DMS53 (cell line): ENCODE measurements at places on chromosomes 6 and 20.
A peak's percentile ranks its signal among the peaks of the same experiment; 100 is the strongest.

DNA sequence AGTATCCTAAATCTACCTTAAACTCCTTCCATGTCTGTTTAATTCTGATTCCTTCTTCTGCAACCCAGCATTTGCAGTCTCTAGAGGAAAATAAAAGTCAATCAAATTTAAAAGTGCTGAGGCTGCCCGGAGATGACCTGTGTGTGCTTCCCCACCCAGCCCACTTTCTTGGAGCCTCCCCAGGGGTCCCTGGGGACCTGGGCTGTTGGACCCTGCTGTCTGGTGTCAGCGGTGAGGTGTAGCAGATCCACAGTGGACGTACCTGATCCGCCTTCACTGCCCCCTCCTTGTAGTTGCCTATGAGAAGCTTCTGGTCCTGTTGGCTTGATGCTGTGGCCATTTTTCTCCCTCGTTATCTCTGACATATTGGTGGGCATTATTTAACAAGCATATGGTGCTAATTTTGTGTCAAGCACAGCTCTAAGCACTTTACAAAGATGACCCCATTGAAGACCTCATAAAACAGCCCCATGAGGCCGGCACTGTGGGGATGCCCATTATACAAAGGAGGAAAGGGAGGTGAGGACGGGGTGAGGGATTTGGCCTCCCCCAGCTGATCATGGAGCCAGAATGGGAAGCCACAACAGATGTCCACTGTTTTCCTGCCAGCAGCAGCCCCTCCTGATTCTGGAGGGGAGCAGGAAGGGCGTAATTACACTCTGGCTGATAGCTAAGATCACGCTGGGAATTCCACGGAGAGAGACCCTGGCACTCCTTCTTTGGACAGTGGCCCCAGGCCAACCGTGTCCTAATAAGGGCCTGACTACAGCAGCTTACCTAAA is 628.2 kb downstream of the CDH26 start:
- DNase-seq: no peak

- peak; percentile 60 for DNase-seq
These were observed 716 bp downstream of the SHPRH start for GRCh38 chr6:145963216-145964068.

- DNase-seq: no peak
These were observed 141.5 kb downstream of the ZDHHC14 start for GRCh38 chr6:157522472-157522871.

DNA sequence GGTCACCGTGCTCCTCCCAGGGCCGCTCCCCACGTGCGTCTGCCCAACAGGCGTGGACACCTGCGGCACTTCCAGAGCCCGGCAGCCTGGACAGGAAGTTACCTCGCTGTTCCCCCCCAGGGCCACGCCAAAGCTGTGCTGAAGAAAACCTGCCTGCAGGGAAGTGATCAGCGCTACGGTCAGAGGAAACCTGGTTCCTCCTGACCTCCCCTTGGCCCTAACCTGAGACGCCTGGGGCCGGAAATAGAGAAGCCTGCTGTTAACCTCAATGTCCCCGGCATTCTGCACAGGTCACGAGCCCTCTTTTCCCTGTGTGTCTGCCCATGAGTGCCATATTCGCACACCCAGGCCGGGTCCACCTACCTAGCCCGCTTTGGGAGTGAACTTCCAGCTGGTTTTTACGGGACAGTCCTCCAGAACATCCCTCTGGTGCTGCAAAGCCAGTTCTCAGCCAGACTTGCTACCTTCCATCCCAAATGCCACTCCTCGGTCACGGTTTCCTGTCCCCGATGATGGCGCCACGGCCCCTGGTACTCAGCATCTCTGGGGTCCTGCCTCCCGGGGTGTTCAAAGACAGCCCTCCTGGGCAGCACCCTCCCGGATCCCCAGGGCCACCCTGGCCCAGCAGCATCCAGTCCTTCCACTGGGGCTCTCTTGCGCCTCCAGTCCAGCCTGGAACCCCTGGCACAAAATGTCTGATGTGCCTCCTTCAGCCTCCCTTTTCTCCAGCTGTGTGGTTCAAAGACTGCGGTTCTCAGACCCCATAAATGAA is 12.0 kb upstream of the IRF4 start:
- DNase-seq: no peak

DNA sequence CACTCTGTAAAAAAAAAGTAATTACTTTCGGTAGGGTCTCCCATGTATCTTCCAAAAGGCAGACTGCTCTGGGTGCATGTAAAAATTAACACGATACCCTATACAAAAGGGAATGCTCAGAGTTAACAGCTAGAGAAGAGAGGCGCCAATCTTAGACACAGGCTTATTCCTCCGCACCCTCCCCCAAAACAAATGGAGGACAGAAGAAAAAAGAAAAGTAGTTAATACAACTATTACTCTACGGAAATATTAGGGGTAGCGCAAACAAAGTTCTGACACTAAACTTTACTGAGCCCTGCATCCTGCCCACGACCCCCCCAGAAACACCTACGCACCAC is 331 bp upstream of the UFL1 start:
- DNase-seq: peak; percentile 66

DNA sequence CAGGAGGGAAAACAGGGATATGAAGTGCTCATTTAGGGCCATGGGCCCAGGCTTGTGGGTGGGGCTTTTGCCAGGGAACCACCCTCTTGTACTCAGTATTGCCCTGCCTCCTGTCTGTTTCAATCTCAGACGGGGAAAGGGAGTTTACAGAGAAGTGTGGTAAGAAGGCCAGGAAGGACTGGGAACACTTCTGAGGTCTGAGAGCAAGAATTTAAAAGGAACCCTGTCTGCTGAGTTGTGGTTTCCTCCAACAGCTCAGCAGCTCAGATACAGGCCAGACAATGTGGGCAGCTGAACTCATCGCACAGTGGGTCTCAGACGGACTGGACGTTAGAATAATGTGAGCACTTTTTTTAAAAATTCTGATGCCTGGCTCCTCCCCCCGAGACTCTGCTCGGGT is 354.1 kb upstream of the ARID1B start:
- DNase-seq: no peak

GRCh38 chr6:78984225-78984950 is 93.7 kb downstream of the PHIP start:
- DNase-seq: no peak

DNA sequence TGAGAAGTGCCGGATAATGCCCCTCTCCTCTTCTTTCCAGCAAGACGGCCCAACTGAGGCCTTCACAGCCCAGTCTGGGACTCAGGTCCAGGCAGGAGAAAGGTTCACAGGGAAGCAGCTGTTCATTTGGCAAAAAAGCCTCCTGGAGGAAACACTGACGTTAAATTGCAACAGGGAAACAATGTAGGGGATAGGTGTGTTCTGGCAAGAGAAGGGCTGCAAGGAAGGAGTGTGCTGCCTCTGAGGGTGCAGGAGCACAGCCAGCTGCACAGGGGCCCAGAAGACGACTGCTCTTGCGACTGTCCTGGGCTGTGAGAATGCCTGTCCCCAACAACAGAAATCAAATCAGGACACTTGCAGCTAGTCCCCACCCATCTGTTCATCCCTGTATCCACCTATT is 70.6 kb upstream of the PMEPA1 start:
- DNase-seq: no peak

- DNase-seq: peak; percentile 53
These were observed 195.8 kb upstream of the ZNF184 start for GRCh38 chr6:27668442-27669294.

DNA sequence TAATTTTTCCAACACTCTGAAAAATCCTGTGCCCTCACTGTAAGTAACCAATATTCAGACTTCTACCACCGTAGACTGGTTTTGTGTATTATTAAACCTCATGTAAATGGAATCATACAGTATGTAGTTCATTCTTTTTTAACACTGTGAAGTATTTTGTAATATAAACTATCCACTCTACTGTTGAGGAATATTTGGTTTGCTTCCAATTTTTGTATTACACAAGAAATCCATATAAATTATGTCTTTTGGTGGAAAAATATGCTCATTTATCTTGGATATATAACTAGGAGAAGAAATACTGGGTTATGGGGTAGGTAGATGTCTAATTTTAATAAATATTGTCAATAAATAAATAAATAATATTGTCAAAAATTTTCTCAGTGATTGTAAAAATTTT is 116.8 kb downstream of the CHD6 start:
- DNase-seq: no peak

GRCh38 chr20:56859801-56860261 is 230.7 kb downstream of the TFAP2C start:
- no peak for DNase-seq

DNA sequence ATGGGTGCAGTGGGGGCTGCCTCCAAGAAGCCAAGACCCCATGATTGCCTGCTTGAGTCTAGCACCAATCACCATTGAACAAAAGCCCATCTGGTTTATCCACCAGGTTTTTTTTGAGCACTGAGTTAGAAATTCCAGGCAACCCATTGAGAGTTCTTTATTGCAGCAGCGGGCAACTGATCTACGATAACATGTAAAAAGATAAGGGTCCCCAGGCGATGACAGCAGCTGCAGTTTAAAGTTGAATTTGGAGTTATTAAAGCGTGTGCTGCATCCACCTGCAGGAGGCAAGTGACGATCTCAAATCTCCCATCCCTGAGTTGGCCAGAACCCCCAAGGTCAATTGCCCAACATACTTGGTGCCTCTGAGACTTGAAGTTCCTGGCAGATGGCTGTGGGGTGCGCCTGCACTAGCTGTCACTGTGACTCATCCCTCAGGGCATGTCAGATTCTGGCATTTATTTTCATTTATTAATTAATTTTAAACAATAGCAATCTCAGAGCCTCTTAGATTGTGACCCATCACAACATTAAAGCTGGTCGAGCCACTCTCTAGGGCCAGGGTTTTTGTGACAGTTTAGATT is 290.4 kb upstream of the SULF2 start:
- no peak for DNase-seq

DNA sequence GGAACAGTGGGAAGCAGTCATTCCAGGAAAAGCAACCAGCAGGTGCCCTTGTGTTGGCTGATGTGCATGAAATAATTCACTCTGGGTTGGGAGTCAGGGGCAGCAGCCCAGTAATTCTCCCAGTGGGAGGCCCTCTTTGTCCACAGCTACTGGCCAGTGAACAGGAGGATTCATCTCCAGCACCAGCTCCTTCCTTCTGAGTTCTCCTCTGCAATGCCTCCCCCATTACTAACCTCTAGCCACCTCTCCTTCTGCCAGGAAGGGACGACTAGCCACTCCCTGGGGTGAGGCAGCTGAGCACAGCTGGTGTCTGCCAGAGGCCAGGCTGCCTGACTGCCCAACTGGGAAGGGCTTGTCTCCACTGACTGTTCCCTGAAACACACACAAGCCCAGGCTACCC is 12.5 kb upstream of the R3HDML start:
- DNase-seq: peak; percentile 29

DNA sequence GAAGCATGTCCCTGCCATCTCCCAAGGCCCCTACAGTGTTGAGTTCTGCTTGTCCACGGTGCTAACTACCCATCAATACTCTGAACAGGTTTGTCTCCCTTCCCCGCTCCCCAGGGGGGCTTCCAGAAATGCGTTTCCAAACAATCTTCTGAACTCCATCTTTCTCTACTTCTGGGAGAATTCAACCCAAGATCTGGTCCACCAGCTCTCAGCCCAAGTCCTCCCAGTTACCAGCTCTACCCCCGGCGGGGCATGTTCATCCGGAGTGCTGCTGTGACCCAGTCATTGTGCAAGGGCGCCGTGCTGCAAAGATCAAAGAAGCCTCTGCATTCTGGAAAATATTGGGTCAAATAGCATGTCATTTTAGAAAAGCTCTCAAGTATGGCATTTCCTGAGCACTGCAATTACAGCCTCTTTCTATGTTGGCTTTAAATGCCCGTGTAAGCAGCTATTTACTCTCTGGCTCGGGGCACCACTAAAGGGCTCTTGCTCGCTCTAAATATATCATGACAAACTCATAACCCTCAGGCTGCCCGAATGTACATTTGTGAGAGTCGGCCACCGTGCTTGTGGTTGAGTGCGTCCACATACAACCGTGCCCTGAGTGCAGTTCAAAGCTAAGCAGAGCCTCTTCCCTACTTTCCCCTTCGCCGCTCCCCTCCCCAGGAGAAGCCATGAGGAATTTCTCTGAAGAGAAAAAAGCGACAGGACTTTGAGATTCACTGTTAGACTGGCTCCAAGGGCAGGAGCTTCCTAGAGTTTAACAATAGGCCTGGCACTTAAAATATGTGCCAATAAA is 71.6 kb downstream of the BANF2 start:
- DNase-seq: peak; percentile 23

- DNase-seq: no peak
These were observed 4.7 kb downstream of the CCN2 start for GRCh38 chr6:131946404-131946991.

DNA sequence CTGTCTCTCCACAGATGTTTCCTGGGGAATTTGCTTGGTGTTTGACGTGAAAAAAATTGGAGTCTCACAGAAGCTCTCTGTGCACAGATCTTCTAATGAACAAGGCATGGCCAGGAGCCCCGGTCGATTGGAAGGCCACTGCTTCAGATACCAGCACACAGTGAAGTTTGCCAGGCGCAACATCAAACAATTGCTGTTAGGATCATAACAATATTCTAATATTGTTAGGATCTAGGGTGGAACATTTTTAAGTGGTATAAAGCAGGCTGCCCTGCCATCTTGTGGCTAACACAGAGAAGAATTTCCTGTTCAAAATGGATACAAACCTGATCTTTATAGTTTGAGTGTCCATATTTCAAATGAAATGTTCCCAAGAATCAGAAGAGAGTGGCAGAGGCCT is 64.1 kb downstream of the C6orf118 start:
- DNase-seq: peak; percentile 56

- DNase-seq: peak; percentile 14
These were observed 877.3 kb upstream of the MAP3K7 start for GRCh38 chr6:91464201-91464600.

- no peak for DNase-seq
These were observed 953.9 kb downstream of the KIF16B start for GRCh38 chr20:15619341-15619740.

DNA sequence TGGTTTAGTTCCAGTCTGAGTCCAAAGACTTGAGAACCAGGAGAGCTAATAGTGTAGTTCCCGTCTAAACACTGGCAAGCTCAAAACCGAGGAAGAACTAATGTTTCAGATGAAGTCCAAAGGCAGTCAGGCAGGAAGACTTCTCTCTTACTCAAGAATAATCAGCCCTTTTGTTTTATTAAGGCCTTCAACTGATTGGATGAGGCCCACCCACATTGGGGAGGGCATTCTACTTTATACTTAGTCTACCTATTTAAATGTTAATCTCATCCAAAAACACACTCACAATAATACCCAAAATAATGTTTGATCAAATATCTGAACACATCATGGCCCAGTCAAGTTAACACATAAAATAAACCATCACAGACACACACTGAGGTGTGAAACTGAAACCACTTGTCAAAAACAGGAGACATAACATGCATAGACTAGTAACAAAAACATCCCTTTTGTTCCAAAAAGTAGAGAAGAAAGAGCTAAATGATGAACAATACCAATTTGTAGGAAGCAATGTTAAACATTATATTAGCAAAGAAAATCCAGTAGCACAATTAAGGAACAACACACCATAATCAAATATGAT is 50.2 kb upstream of the SENP6 start:
- no peak for DNase-seq
